ENCODE measurements at places on chromosomes 11 and 22.

DNA sequence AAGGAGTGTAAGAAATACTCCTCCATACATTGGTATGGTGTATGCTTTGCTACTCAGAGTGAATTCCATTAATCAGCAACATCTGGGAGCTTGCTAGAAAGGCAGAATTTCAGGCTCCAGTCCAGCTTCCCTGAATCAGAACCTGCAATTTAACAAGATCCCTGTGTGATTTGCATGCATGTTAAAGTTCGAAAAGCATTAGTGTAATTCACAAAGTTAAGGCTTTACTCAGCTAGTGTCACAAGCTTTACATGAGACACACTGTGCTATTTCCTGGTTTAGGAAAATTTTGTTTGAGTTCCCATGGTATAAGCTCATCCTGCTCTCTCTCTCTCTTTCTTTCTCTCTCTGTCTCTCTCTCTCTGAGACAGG lies 37.0 kb upstream of the HEPHL1 start:
- DNase-seq: no peak

DNA sequence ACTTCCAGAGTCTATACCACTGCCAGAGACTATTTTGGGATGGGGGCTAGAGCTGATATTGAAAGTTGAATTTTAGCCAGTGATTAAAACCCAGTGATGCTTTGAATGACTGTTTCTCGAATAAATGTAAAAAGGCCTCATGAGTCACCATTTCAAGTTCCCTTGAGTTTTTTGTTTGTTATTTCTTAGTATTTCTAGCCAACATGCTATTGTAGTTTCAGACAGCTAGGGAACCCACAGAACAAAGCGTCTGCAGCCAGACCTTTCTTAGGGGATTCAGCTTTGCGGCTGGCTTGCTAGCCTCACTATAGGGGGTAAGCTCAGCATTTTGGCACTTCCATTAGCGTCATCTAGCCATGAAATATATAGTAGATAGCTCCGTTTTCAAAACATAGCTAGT lies 66.5 kb downstream of the DBX1 start:
- no peak for DNase-seq

DNA sequence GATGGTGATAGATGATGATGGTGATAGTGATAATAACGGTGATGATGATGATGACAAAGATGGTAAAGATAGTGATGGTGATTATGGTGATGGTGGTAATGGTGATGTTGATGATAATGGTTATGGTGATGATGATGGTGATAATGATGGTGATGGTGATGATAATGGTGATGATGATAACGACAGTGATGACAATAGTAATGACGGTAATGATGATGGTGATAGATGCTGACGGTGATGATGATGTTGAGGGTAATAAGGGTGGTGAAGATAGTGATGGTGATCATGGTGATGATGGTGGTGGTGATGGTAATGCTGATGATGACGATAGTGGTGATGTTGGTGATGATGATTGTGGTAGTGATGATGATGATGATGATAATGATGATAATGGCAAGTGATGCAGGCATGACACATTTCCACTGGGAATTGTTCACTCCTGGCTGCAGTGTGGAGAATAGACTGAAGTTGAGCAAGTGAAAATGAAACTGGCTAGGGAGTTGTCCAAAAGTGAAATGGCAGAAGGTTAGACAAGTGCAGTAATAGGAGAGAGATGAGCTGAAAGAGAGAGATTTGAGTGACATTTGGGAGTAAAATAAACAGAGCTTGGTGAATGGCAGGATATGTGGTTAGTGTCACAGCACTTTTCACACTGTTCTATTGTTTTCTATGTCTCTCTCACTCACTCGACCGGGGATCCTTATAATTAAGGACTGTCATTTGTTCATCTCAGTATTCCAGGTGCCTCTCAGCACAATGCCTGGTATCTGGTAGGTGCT lies 992.5 kb downstream of the OPCML start:
- no peak for DNase-seq

DNA sequence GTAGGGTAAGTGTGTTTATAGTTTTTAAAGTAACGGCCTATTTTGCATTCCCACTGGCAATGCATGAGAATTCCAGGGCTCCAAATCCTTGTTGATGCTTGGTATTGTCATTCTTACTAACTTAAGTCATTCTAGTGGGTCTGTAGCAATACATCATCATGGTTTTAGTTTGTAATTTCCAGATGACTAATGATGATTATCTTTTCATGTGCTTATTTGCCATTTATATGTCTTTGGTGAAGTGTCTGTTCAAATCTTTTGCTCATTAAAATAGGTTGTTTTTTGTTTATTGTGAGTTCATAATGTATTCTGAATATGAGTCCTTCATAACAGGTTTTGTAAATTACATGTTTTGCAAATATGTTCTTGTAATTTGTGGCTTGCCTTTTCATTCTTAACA lies 31.2 kb downstream of the MTMR3 start:
- no peak for DNase-seq

DNA sequence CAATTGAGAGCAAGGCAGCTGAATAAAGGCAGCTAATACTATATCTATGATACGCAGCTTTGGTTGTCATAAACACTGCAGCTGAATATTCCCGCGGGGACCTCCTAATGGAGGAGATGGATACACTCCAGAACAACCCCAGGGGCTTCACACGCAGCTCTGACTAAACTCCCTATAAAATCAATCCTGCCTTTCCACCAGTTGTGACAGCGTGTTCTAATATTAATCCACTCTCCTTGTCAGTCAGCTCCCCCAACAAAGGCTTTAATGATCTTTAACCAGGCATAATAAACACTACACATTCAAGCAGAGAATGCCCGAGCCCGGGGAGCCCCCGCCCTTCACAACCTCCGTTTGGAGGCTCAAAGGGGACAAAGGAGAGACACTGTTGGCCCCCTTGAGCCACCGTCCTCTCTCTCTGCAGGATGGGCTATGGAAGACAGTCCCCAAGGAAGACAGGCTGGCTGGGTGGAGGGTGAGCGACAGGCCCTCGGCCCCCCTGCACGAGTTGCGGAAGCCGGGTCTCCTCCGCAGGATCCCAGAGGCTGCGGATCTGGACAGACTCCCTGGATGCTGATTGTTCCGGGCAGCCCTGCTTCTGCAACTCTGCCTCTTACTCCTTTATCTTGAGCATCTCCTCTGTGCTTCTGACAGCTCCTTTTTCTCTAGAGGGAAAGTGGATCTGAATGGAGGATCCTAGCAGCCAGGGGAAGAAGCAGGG lies 565.2 kb downstream of the BUD13 start:
- no peak for DNase-seq

DNA sequence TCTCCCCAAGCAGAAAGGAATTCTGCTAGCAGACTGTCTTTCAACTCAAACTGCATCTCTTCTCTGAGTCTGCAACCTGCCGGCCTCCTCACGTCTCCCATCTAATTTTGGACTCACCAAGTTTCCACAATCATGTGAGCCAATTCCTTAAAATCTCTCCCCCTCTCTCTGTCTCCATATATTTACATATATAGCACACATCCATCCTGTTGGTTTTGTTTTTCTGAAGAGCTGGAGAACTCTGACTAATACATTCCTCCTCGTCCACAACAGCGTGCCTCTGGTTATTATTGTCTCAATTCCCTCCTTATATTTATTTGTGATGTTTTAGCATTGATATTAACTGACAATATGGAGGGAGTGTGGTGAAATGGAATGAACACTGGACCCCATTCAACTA lies 29.6 kb upstream of the FJX1 start:
- no peak for DNase-seq

- no peak for DNase-seq
These were observed 121.7 kb downstream of the BRD1 start for GRCh38 chr22:49705972-49706352.

Measured in nucleus accumbens (tissue), 56 donors.